Osteocyte (in vitro differentiated cells): ENCODE measurements at places on chromosomes 5 and 9. TPM values are rescaled to one million over a fixed set of nuclear protein-coding genes. Genes with fewer than 3 reads are reported as not detected.

- no peak for DNase-seq
Measured at GRCh38 chr9:114240647-114241558, 82.0 kb upstream of the ORM1 start.

- no peak for DNase-seq
Measured at GRCh38 chr5:89064054-89064453, 181.1 kb upstream of the MEF2C start.

GRCh38 chr5:126438267-126438666 lies 15.1 kb downstream of the GRAMD2B start:
- no peak for DNase-seq

DNA sequence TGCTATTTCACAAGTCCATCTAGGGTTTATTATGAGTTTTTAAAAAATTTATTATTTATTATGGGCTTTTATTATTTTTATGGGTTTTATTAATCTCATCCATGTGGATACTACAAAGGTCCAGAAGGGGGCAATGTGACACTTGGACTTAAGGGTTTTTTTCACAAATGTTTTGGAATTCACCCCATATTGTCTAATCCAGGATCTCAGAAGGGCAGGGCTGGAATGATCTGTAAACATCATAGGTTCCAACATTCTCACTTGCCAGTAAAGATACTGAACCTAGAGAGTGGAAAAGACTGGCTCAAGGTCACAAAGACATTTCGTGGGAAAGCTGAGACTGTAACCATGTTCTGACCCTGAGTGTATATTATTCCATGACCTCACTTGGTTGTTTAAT lies 35.6 kb downstream of the NIM1K start:
- DNase-seq = no peak

GRCh38 chr9:22073349-22073748 lies 64.2 kb upstream of the CDKN2B start:
- no peak for DNase-seq

DNA sequence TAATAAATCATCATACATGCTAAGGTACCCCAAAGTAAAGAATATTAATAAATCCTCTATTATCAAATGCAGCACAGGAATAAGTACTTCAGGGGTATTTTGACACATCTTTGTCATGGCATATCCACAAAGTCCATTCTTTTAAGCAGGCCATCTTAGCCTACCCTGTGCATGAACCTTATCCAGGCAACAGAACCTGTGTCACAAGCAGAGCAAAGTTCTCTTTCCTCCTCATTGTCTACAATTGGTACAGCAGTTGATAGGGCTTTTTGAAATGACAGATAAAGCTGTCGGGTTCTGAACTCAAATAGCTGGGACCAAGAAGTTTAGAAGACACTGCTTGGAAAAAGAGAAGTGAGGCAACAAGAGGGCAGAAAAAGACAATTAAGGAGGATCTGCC lies 30.8 kb upstream of the PURA start:
- DNase-seq = no peak

TRIM36 gene
- 11.1 and 13.3 TPM in 2 replicates for total RNA-seq

GFI1B gene
- total RNA-seq = not detected in 2 replicates
